ENCODE measurements at places on chromosomes 1 and 21.

DNA sequence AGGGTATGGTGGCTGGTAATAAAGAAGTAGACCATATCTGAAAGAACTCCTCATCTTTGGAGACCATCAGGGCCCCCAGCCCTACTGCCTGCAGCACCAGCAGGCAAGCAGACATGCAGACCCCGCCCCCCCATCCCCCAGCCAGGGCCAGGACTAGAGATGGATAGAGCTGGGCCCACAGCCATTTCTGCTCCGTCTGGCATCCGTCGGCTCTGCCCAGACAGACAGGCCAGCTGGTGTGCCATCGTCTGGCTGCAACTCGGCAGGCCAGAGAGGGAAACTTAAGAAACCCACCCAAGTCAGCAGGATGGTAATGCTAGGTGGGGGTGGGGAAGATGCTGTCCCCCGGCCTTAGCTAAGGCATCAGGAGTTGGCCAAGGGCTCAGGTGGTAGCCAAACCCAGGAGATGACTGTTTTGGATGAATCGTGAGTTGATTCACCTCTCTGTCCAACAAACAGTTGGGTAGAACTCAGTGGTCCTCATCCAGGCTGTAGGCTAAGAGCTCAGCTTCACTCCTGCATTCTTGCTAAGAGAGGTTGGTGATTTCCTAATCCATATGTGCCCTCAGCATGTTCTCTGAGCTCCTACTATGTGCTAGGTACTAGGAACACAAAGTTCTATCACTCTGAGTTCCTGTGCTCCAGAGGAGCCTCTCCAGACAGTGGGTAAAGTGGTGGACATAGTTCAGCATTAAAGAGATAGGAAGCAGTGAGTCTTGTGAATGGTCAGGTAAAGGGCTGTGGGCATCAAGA lies 23.2 kb upstream of the TMEM222 start:
- no peak for DNase-seq

- DNase-seq: no peak
Observed at GRCh38 chr1:3905266-3905952, 5.3 kb upstream of the C1orf174 start.

- DNase-seq: no peak
Observed at GRCh38 chr1:23617084-23617521, 57.8 kb upstream of the ID3 start.

DNA sequence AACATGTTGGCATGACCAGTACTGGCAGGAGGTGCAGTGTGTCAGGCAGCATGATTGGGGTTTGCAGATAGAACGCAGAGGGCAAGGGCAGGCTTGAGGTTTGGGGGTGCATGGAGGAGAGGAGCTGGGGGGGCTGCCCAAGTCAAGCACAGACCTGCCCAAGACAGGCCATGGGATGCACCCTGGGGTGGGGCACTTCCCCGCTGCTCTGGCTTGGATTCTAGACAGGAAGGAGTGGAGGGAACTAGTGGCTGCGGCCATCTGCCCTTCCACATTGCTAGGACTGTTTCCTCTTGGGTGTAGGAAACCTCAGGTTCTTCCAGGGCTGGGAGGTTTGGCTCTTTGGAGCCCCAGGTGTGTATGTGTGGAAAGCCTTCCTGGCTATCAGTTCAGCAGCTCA lies 3.0 kb downstream of the PDXK start:
- DNase-seq: no peak

GRCh38 chr1:64242895-64243756 lies 39.7 kb downstream of the UBE2U start:
- DNase-seq: no peak
